Activated naive CD4-positive, alpha-beta T cell treated with Interleukin-2 at 50 U/mL for 16 hours (primary cell): ENCODE measurements at places on chromosomes 13 and 19.

GRCh38 chr13:104694397-104694796 is 1628.2 kb upstream of the SLC10A2 start:
- no peak for DNase-seq

DNA sequence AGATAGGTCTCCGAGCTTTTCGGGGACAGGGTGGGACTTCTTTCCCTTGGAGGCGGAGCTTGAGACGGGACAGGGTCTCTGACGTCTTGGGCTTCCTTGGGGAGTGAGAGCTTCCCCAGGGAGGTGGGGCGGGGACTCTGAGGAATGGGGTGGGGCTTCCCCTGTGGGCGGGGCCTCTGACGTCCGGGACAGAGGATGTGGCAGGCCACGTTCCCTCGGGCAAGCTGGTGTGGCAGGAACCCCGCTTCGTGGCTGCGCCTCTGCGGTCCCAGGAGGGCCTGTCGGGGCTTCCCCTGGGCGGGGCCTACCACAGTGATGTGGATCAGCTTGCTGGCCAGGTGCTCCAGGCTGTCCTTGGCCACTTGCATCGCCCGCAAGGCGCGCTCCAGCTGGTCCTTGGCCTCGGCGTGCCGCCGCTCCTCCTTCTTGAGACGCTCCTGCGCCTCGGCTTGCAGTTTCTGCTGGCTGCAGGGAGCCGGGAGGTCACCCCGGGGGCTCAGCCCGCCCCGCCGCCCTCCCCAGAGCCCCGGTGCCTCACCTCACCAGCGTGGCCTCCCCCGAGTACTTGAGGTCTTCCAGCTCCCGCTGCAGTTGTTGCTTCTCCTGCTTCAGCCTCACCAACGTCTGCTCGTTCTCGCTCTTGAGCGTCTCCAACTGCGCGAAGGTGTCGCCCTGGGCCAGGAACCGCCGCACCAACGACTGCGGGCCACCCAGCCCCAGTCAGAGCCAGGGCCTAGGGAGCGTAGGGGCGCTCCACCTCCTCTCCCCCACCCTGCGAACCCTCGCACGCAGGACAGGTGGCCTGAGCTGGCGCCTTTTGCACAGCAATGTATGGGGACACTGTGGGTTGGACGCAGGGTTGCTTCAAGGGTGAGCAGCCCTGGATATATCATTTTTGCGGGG is 3.3 kb upstream of the RGL3 start:
- DNase-seq = peak; percentile 59

- DNase-seq = no peak
Observed at GRCh38 chr13:72805676-72806346, 23.9 kb downstream of the PIBF1 start.

- DNase-seq = no peak
Observed at GRCh38 chr13:45518525-45519245, 53.9 kb downstream of the COG3 start.

GRCh38 chr19:48896191-48896720 is 2.3 kb downstream of the TULP2 start:
- peak; percentile 34 for DNase-seq

- no peak for DNase-seq
Observed at GRCh38 chr13:76644906-76645305, 241.3 kb downstream of the KCTD12 start.

GRCh38 chr19:5487222-5487621 is 32.0 kb downstream of the ZNRF4 start:
- no peak for DNase-seq

- DNase-seq = no peak
Observed at GRCh38 chr19:50662651-50663481, 13.6 kb downstream of the C19orf81 start.

GRCh38 chr19:51507192-51507591 is 5.6 kb upstream of the SIGLEC12 start:
- no peak for DNase-seq

DNA sequence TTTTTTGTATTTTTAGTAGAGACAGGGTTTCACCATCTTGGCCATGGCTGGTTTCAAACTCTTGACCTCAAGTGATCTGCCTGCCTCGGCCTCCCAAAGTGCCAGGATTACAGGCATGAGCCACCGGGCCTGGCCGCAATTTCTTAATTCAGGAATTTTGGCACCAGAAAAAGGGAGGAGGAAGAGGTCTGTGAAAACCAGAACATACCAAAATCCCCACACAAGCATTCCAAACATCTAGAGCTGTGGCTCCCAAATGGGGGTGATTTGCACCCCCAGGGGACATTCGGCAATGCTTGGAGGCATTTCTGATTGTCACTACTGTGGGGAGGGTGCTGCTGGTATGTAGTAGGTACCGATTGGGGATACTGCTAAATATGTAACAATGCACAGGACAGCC is 40.2 kb upstream of the ABCC4 start:
- DNase-seq = no peak

GRCh38 chr19:44984005-44984404 is 17.3 kb upstream of the RELB start:
- DNase-seq = no peak

GRCh38 chr19:4775627-4776152 is 15.8 kb upstream of the FEM1A start:
- DNase-seq = no peak

GRCh38 chr13:49645451-49645850 is 17.1 kb downstream of the ARL11 start:
- DNase-seq = no peak

- DNase-seq = no peak
Observed at GRCh38 chr19:47309608-47310007, at the start of gene C5AR1. Gene C5AR1, plus strand, starts transcription at chr19:47309861. Its CDS starts 35 bp downstream, at chr19:47309896.

DNA sequence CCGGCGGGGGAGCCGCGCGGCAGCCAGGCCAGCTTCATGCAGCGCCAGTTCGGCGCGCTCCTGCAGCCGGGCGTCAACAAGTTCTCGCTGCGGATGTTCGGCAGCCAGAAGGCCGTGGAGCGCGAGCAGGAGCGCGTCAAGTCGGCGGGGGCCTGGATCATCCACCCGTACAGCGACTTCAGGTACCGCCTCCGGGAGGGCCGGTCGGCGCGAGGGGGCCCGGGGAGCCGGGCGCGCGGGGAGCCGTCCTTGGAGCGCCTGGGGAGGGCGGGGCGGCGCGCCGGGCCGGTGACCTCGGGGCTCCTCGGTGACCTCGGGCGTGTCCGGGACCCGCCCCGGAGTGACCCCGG is 690 bp downstream of the HCN2 start:
- peak; percentile 32 for DNase-seq

DNA sequence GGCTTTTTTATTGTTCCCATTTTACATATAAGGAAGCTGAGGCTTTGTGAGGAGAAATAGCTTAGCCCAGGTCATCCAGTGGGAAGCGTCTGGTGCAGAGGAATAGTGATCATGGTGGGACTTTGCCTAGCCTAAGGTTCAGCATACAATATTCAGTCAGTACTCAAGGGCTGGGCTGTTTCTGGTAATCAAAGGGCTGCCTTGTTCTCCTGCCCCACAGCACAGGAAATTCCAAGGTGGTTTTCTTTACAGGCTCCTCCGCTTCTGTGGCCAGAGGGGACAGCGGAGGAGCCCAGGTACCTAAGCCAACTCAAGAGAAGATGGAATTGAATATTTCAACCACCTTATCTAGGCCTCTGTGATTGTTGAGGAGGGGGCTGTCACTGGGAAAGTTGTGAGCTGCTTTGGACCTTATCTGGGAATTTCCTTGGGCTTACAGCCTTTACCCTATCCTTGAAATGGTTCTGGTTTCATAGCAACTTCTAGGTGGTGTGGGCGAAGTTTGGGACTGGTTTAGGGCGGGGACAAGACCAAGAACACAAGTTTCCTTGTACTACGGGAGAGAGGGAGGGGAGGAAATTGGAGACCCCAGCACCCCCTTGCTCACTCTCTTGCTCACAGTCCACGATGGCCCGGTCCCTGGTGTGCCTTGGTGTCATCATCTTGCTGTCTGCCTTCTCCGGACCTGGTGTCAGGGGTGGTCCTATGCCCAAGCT is at the start of gene MIA:
MIA (plus strand) TSS at position 606 of the 716 bp plus-strand sequence; CDS start at position 628, 22 bp downstream.
- DNase-seq = no peak

DNA sequence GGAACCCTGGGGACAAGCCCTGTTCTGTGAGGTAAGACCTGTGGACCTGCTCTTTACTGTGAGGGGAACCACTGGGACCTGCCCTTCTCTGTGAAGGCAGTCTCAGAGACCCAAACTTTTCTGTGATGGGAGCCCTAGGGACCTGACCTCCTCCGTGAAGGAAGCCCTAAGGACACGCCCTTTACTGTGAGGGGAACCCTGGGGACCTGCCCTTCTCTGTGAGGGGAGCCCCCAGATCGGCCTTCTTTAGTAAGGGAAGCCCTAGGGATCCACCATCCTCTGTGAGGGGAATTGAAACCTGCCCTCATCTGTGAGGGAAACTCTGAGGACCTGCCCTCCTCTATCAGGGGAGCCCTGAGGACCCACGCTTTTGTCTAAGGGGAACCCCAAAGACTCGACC is 343.5 kb downstream of the UQCRFS1 start:
- DNase-seq = no peak

DNA sequence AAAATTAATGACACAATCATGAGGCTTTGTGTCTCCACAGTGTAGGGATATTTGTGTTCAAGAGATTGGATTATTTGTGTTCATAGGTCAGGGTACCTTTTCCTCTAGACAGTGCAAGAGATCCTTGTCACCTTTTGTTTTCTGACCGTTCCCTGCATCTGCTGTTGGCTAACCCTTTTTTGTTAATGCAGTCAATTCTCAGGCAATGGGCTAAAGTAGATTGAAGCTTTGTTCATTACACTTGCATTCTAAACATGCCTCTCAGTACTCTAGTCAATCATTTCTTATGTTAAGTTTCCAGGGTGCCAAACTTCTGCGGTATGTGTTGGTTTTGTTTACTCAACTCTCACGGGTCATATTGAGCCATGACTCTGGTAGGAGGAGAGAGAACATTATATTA is 1.8 kb upstream of the MED4 start:
- no peak for DNase-seq

DNA sequence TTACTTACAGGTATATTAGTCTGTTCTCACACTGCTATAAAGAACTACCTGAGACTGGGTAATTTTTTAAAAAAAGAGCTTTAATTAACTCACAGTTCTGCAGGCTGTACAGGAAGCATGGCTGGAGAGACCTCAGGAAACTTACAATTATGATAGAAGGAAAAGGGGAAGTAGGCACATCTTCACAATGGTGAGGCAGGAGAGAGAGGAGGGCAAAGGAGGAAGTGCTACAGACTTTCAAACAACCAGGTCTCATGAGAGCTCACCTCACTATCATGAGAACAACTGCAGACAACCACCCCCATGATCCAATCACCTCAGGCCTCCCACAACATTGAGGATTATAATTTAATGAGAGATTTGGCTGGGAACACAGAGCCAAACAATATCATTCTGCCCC is 511.7 kb downstream of the SLITRK6 start:
- DNase-seq = no peak

DNA sequence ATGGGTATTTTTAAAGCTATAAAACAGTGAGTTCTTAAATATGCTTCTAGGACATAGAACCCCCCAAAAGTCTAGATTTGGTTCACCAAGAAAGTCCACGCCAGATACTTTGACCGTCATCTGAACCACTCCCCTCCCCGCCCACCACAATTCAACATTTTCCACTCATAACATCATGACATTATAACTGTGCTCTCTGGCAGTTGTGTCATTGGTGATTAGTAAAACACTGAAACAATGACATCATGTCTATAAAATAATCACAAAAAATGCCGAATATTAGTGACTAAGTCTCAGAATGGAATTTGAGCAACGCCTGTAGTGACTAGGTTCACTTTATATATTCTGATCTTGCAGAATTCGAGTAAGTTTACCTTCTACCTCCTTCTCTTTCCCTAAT is 732.3 kb downstream of the FGF9 start:
- DNase-seq = no peak

DNA sequence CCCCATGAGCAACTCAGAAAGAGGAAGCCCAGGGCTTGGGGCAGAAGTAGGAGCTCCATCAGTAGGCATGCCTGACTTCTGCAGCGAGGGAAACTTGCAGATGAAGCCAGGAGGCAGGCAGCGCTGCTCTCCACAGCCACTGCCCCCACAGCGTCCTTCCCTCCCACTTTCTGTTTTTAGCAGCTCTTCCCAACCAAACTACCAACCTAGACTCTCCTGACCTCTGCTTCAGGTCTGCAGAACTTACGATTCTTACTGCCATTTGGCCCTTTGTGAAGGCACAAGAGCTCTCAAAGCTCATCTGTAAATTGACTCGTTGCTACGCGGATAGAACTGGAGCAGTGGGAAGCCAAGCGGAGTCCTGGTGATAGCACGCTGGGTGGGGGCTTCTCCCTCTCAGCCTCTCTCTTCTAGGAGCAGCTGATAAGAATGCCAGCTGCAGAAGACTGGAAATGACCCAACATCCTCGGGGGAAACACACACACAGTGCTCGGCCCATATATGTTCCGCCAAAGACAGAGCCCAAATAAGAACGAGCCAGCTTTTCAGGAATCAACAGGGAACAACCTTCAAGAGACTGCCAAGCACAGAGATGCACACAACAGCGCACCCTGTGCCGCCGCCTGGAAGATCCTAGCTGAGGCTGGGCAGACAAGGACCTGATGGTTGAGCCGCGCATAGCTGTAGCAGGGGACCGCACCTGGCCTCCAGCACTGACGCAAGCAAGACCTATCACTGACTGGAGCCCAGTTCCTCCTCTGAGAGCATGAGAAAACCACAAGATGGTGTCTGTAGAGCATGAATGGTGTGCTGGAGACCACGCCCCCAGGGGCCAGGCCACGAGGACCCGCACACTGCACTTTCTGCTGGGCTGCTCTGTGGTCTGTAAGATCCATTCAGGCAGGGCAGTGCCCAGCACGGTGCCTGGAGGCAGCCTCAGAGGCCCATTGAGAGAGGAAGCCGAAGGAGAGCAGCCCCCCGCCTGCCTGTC is 15.9 kb upstream of the SLC35E1 start:
- DNase-seq = peak; percentile 57

GRCh38 chr19:14182476-14182875 is 23.5 kb downstream of the ADGRL1 start:
- DNase-seq = no peak

DNA sequence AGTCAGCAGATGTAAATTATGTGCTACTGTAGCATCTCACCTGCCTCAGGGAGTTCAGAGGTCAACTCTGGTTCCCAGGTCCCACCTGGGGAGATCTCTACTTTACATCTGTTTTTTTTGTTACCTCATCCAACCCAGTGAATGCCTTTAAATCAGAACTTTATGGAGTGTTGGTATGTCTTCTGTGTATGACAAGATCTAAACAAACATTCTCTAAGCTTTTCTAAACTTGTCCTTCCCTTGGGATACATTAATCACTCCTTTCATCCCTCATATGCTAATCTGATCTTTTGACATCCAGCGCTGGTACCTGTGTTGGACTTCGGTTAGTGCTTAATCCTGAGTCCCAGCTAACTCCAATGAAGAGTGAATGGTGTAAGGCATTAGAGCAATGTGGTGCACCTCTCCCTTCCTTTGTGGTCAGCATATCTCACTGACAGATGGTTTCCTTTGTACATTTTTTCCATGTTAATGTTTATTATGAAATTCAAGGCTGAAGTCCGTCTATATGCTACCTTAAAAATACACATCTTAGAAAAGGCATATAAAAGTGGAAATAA is 213.4 kb downstream of the ABCC4 start:
- no peak for DNase-seq

- DNase-seq = no peak
Observed at GRCh38 chr13:26996965-26997752, 174.5 kb downstream of the USP12 start.

GRCh38 chr13:29763436-29764180 is 86.8 kb downstream of the UBL3 start:
- no peak for DNase-seq
